ENCODE measurements at places on chromosomes 13 and 19.

GRCh38 chr13:45658586-45659235, 43.2 kb upstream of the ERICH6B start:
- no peak for DNase-seq

DNA sequence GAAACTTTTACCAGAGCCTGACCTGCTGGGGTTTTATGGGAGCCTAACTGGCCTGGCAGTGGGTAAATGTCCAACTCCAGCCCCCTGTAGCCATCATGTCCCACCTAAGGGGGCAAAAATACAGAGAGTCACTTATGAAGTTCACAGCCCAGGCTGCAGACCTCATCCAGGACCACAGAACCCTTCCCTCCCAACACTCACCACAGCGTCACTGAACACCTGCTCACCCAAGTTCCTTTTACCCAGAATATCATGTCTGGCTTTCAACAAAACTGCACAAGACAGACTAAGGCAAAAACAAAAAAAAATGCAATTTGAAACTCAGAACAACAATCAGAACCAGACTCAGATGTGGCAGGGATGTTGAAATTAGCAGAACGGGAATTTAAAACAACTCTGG, 6.4 kb downstream of the CEACAM3 start:
- DNase-seq: peak; percentile 69

DNA sequence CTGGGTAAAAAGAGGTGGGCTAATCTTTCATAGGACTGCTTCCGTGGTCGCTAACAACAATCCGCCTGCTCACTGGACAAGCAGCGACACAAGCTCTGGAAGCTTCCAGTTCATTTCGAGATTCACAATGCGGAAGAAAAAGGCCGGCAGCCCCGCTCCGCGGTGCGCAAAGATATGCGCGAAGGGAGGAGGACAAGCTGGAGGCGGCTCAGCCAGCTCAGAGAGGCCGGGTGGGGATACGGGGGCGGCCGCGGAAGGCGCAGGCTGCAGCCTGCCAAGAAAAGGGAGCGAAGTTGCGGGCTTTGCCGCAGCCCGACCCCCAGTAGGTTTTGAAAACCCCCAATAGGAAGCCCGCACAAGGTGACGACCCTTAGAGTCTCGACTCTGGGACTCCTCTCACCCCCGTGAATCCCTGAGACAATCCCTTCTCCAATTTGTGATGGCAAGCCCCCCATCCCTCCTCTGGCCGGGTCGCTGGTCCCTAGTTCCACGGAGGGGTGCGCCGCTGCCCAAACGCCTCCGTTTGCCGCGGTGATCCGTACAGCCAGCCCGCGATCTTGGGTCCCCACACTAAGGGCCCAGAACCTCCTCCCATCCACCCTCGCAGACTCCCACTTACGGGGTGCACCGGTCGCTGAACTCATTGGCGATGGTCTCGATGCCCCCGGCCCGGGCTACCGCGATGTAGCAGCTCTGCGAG, 697 bp downstream of the HSPH1 start:
- peak; percentile 87 for DNase-seq

DNA sequence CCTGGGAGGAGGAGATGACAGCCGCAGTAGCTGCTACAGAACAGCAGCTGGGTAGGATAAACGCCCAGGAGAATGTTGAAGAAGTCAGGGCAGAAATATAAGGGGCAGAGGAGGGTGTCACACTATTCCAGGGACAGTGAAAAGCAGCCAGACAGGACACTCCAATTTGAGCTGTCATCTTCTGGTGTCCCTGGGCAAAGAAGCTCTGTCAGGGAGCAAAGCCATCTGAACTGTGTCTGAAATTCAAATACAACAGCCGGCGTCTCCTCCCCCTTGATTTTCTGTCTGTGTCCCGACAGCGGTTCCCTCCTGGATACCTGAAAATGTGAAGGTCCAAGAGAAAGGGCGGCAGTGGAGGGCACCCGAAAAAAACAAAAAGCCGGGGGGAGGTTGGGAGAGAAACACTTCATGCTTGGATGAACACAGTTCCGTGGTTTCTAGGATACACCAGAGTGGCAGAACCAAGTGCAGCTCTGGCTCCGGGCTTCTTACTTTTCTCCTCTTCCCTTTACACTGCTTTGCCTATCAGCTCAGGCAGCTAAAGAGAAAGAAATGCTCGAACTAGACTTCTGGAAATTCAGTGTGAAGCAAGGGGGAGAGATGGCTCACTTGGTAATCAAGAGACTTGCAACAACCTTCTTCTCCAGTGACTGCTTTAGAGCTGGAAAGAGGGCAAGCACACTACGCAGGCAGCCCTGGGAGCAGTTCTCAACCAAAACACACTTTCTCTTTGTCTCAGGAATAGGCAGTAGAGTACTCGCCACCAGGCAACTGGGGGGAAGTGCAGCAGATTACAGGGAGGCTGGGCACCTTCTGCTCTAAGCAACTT, 465.6 kb downstream of the ITGBL1 start:
- DNase-seq: no peak

- peak; percentile 79 for DNase-seq
Measured at GRCh38 chr19:40592170-40592569, 9.0 kb upstream of the LTBP4 start.

DNA sequence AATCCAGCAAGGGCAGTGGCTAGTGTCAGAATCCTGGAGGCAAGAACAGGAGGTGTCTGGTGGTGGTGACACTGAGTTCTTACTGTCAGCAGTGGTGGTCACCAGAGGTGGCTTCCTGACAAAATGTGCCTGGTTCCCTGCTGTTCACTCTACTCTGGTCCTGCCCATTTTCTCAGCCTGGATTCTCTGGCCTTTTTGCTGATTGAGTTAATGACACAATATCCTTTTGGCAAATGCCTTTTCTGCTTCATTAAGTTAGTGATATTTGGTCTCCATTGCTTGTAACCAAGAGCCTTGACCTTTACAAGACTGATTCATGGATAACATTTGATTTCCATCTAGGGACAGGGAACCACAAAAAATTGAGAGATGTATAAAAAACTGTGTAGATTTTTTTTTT, 51.1 kb downstream of the RFC3 start:
- DNase-seq: no peak

GRCh38 chr19:38316477-38317067, 825 bp upstream of the YIF1B start:
- DNase-seq: no peak
